Fibroblast of skin of right biceps (primary cell): ENCODE measurements at places on chromosomes 4 and X.

GRCh38 chr4:85498068-85498733 is 23.3 kb downstream of the ARHGAP24 start:
- DNase-seq = peak; percentile 81

DNA sequence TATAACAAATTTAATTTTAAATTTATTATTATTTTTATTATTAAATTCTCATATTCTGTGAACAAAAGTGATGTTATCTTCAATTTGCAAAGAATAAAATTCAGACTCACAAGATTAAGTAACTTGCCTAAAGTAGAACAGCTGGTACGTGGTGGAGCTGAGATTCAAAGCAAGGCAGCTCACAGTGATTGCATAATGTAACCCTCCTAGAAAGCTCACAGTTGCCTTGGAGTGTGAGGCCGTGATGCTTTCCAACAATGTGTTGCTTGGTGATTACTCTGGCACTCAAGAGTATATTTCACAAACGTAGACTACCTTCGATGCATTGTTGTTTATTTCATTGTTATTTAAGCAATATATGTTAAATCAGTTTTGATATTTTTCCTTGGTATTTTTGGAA is 1039.2 kb upstream of the PABPC4L start:
- no peak for DNase-seq

DNA sequence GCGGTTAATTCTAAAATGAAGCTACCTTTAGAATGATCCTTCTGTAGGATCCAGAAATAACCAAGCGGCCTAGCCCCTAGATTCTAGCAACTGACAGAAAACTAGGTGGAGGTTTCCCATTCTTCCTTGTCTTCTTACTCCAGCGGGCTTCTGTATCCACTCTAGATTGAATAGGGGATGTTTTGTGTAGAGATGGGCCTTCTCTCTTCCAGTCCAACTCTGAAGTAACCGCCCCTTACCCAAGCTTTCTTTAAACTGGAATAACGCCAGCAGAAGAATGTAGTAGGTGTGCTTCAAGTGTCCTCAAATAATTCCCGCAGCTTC is 386 bp upstream of the TMEM184C start:
- DNase-seq = no peak

GRCh38 chr4:161291222-161291621 is 872.6 kb downstream of the FSTL5 start:
- no peak for DNase-seq

DNA sequence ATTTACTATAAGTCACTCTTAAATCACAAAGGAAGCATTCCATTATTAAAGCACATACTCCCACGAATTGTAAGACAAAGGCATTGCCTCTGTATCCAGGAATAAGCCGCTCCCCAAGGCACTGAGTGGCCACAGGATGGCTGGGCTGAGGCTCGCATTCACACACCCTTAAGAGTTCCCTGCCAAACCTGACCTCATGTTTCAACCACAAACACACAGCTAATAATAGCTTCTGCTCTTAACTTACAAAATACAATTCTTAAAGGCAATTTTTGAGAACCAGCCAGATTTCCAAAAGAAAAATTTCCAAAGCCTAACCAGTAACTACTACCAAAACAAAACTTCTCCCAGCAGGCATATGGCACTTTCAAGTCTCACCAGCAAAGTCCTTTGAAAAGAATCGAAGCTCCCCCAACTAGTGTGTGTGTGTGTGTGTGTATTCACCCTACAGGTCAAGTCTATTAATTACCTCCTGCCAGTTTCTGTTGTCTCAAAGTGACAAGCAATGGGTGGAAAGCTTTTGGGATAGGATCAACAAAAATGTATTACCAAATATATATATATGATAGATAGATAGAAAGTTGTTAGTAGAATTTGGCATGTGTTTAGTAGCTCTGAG is 36.0 kb downstream of the ARHGAP6 start:
- peak; percentile 76 for DNase-seq

- DNase-seq = peak; percentile 92
Measured at GRCh38 chr4:138897811-138898226, 117.8 kb upstream of the NOCT start.

DNA sequence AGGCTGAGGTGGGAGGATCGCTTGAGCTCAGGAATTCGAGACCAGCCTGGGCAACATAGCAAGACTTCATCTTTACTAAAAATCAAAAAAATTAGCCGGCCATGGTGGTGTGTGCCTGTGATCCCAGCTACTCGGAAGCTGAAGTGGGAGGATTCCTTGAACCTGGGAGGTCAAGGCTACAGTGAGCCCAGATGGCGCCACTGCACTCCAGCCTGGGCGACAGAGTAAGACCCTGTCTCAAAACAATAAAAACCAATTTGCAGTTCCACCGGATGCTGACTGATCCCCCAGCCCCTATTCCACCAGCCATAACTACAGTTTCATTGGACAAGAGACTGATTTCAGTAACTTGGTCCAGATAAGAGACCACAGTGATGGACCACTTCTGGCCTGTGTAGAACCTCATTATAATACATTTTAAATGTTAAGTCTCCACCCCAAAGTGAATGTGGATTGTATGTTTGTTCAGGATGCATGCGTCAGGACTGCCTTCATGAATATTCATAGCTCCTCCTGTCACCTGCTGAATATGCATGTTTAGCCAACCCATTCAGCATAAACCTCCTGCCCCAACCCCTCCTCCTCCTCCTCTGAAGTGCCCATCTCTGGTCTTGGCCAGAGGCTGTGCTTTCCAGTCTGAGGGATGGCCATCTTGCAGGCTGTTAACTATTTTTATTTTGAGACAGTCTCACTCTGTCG is 2.3 kb upstream of the SLBP start:
- no peak for DNase-seq

DNA sequence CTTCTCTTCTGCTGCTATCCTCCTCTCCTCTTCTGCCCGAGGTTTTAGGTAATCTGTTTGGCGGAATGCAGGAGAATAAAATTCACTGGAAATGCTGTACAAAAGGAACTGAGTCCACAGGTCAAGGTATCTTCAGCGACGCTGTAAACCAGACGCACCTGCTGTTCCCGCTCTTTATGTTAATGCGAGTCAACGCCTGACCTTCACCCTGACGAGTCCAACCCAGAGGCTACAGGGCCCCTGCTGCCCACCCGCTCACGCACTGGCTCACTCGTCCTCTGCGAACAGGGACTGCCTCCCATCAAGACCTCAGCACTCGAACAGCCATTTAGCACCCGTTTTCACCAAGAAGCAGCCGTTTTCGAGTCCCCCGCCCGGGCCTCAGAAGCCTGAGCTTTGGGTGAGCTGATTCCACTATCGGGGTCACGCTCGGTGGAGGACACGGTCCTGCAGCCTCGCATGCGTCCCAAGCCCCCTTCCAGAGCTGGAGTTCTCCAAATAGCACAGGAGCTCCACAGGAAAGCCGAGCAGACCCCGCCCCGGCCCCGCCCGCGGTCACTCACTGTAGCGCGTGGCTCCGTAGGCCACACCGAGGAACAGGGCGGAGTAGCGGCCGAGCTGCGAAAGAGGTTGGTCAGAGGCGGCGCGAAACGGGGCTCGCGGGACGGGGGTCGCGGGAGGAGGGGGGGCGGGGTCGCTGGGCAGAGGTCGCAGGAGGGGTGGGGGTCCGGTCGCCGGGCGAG is 556 bp downstream of the ATP5ME start:
- no peak for DNase-seq

DNA sequence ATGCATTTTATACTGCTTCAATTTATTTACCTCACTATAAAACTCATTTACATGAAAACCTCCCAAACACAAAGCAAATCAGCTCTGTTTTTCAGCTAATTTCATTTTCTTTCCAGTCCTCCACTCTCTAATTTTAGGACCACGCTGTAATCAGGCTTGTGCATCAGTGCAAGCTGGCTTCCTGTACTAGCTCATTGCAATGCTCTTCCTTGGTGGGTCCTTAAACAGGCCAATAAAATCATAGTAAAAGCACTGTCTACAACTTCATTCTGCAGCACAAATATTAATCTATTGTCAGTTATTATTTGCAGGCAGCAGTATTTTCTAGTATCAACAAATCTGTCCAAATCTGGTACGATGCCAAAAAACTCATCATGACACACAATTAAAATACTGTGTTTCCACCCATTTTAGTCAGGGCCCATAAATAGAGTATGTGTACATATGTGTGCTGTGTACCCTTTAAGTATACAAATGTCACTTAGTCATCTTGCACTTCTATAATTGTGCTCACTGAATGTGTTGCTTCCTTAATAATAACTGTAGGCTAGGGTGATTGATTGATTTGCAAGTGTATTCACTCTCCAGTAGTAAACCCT is 178.2 kb upstream of the HCCS start:
- peak; percentile 43 for DNase-seq

DNA sequence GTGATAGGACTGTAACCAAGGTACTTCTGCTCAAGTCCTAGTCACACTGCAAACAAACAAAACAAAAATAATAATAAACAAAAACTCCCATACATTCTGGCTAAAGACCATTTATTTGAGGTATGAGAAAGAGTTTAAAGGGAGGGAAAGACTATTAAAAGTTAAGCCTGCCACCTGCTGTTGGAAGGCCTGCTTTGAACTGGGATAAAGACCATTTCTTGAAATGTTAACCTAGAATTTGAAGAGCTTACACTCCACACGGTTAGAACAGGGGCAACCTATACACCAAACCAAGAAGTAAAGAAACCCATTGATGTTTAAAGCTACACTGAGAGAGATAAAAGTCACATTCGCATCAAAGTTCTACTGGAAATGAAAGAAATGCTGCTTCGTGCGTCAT is 548.7 kb upstream of the DIPK2B start:
- no peak for DNase-seq

- no peak for DNase-seq
Measured at GRCh38 chrX:47863187-47863586, 26.5 kb downstream of the ZNF81 start.

GRCh38 chrX:115330498-115331168 is 41.1 kb downstream of the LUZP4 start:
- DNase-seq = peak; percentile 63

DNA sequence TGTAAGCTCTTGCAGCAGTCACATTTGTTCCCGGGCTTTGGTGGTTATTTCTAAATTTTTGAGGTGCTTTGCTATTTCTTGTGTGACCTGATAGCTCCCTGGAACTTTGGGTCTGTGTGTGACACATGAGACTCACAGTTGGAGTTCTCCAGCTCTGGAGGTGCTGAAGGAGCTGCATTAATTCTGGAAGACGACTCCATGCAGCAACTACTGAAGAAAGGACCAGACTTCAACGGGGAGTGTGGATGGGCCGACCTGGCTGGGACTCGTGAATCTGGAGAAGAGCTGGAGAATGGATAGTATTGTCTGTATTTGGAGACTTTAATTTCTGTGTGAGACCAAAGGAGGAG is 1.5 kb downstream of the MRFAP1 start:
- no peak for DNase-seq

- DNase-seq = peak; percentile 1
Measured at GRCh38 chrX:33379839-33380238, 168.5 kb upstream of the DMD start.

DNA sequence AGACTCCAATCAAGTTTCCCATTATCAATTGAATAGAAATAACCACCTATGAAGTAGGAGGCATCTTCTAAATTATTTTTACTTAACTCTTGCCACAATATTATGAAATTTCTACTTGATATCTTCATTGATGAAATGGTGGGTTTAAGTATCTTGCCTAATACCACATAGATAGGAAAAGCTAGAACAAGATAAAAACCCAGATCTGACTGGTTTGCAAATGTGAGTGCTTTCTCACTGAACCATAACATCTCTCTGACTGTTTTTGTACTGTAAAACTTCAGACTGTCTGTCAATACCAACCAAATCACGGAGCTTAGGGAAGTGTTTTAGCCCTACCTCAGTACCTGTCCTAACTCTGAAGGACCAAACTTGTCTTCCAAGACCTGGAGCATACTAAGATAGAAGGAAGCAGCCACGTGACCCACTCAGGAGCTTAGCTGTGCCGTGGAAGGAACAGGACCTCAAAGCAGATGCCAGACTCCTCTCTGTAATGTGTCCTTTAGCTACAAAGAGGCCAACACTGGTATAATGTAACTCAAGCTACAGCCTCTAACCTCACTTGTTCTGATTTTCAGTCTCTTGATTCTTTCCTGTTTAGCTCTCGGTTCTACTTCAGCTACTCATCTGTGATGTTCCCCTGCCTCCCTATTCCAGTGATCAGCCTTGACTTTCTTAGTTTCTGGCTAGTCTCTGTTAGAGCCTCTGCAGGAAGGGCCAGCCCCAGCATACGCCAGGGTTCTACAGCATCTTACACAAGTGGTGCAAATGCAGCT is 84.4 kb downstream of the LRP2BP start:
- no peak for DNase-seq

DNA sequence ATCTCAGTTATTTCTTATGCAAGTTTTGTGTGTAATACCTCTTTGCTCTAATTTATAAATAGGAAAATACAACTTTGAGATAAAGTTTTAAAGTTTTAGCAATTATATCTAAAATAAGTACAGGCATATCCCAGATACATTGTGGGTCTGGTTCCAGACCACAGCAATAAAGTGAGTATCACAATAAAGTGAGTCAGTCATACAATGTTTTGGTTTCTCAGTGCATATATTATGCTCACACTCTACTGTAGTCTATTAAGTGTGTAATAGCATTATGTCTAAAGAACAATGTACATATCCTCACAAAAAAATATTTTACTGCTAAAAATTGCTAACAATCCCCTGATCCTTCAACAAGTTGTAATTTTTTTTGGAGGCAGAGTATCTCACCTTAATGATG is 49.2 kb downstream of the ANAPC10 start:
- DNase-seq = peak; percentile 24

- no peak for DNase-seq
Measured at GRCh38 chr4:25984796-25985195, 70.8 kb downstream of the SMIM20 start.

DNA sequence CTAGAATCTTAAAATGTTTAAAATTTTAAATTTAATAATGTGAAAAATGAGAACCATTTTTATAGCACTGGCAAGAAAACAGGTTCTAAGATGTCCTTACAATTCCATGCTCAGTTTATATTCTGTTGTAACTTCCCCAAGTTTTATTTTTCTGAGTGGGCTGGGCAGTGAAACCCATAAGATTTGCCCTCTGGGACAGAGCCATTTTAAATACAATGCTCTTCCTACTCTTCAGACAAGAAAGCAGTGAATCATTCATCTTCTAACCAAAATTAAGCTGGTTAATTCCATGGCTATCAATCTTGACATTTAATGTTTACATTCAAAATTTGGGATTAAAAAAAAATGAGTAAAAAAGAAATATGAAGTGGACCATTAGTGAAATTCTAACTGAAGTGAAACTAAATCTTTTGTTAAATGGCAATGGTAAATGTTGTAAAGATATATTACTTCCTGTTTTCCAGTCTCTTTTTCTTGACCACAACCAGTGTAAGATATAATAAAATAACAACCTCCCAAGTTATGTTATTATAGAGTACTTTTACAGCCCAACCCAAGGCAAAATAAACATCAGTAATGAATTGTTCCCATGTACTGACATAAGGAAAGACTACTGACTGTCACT is 37.2 kb upstream of the PTPN13 start:
- peak; percentile 5 for DNase-seq

DNA sequence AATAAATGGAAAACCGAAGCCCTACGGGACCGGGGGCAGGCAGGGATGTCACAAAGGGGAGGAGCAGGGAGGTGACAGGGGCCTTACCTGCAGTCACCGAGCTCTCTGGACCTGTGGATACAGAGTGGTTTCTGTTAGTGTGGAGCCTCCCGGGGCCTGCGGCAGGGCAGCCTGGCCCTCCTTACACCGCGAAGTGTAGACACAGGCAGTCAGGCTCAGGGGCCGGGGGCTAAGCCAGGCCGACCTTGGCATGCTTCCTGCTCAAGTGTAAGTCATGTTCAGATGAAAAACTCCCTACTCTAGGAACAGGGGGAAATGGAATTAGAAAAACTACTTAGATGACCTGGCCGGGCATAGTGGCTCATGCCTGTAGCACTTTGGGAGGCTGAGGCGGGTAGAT is 4.3 kb downstream of the FAM3A start:
- DNase-seq = no peak

- DNase-seq = peak; percentile 69
Measured at GRCh38 chrX:140762061-140762460, 52.5 kb downstream of the LINC00632 start.
